ENCODE measurements at places on chromosomes 3 and 15.

- DNase-seq: no peak
Measured at GRCh38 chr3:49341996-49342395, 2.1 kb upstream of the USP4 start.

DNA sequence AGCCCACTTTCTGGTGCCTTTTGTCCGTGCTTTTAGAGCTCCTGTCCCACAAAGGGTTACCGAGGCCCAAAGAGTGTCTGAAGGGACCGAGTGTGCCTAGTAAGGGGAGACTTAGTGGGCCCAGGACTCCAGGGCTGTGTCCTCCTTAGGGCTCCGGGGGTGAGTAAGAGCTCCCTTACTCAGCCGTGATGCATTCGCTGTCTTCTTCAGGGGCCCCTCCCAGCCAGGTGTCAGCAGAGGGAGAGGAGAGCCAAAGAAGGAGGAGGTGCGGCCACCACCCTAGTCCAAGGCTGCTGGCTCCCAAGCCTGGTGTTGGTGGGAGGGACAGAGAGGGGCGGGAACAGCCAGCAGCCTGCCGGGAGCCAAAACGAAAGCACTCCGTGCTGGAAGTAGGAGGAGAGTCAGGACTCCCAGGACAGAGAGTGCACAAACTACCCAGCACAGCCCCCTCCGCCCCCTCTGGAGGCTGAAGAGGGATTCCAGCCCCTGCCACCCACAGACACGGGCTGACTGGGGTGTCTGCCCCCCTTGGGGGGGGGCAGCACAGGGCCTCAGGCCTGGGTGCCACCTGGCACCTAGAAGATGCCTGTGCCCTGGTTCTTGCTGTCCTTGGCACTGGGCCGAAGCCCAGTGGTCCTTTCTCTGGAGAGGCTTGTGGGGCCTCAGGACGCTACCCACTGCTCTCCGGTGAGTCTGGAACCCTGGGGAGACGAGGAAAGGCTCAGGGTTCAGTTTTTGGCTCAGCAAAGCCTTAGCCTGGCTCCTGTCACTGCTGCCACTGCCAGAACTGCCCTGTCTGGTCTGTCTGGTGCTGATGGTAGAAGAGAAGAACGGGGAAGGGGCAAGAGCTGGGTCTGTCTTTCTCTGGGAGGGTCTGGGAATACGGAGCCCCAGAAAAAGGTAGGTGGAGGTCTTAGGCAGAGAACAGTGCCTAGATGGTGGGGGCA is at the start of gene IL17RC:
Gene IL17RC, plus strand, starts transcription at position 365 of the 947 bp plus-strand sequence. Its CDS starts 218 bp downstream, at position 583.
- DNase-seq: peak; percentile 79

DNA sequence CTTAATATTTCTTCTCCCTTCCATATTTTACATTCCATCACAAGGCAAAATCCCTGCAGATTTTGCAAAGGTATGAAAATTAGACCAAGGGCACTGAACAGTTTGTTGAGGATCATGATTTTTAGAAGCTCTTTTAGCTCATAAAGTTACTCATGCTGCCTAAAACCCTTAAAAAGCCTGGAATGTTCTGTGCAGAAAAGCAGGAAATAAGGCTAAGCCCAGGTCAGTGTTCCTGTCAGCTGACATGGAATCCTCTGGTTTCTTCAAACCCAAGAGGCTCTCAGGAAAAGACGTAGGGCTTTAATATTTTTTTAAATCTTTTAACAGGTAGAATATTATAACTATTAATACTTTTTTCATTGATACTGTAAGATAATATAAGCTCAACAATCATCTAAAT is 8.2 kb downstream of the CBLB start:
- no peak for DNase-seq

DNA sequence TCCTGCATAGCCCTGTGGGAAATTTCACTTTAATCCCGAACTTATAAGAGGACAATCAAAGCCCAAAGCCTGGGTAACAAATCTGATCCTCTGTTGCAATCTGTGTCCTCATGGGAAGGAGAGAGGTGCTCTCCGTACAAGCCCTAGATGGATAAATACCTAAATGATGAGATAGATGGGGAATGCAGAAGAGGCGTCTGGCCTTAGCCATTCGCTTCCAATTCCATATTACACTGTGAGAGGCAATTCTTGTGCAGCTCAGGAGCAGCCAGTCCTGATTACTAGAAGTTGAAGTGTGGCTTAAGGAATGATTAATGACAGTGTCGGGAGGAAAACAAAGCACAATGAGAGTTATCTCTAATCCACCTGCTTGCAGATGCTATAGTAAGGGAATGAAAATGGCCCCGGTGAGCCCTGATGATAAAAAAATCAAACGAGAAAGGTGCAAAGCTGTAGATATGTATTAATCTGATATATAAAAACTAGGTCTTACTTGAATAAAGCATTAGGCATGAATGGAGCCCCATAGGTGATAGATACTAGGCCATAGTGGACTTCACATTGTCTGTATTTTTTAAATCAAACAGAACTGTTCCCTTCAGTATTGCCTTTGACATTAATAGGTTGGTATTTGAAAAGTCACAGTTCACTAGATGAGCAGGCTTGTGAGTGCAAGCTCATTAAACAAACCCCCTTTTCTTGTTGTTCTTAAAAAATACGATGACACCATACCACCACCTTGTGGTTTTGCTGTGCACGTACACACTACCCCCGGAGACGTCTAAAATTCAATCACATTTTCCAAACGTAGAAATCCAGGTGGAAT is 54.2 kb upstream of the TMCO5A start:
- DNase-seq: peak; percentile 13

DNA sequence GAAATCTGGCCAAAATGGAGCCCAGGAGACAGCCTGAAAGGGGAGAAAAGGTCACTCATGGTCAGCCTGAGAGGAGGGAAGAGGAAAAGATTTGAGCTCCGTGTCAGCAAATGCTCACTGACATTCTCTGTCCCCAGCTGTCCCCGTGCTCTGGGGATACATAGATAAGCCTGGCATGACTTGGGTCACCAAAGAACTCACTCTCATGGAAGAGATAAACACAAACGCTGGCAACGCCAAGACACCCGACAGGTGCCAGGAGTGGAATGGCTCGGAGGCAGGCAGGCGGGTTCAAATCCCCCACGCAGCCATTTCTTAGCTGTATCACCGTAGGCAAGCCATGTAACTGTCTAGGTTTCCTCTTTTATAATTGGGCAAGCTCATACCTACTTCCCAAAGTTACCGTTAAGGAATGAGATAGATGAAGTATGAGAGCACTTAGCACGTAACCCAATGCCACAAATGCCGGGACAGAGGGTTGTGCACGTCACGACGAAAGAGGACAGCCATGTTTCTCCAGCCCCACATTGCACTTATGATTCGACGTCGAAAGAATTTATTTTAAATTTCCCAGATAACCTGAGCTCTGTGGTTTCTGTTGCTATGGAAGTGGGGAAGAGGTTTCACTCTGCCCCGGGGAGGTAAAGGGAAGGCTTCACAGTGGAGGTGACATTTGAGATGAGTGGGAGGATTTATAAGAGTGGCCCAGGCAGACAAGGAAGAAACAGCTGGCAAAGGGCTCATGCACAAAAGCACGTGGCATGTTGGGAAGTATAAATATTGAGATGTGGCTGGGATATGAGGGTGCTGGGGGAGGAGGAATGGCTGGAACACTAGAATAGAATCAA is 41.4 kb upstream of the TSEN2 start:
- DNase-seq: no peak

- no peak for DNase-seq
Measured at GRCh38 chr3:169390741-169391305, 272.7 kb downstream of the MECOM start.

GRCh38 chr15:75671730-75672602 is 24.3 kb downstream of the SNX33 start:
- no peak for DNase-seq

DNA sequence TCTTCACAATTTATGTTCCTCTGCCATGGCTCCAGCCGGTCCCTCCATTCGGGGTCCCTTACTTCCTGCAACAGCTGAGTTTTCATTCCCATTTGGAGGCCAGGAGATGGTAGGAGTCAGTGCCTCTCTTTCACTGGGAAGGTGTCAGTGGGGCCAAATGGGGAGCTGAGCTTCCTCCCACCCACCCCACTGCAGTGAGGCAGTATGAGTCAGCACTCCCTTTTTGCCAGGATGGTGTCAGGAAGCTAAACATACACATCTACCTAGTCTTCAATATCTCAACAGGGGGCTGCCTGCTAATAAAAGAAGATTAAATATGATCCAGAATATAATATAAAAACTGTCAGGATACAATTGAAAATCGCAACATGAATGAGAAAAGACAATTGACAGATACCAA is 12.7 kb upstream of the ACTC1 start:
- no peak for DNase-seq

All from stromal cell of bone marrow (primary cell).